ENCODE measurements at places on chromosomes 7 and 10.
A peak's percentile ranks its signal among the peaks of the same experiment; 100 is the strongest.

GRCh38 chr7:121323515-121324302 is 5.1 kb upstream of the WNT16 start:
- H3K4me3 ChIP-seq = no peak overlapping the region
- peaks cover 11% of the 10 kb centered on the region for H3K4me1 ChIP-seq
- DNase-seq = no peak
- peaks cover 8% of the 10 kb centered on the region for H3K36me3 ChIP-seq

DNA sequence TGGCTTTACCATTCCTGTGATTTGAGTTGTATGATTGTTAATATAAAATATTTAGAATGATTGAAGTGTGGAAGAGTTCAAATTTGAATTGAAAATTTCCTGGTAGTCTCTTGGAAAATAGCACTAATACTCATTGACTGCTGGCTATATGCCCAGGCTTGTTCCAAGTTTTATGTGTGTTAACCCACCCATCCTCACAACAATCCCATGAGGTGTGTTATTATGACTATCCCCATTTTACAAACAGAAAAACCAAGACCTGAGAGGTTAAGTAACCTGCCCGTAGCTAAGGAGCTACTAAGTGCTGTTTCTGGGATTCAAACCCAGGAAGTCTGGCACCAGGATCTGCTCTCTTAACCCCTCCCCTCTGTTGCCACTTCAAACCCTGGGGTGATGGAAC is 213.9 kb downstream of the CREB5 start:
- DNase-seq = no peak
- H3K27me3 ChIP-seq = peaks cover 13% of the 10 kb centered on the region
- H3K27ac ChIP-seq = no peak overlapping the region
- H3K4me1 ChIP-seq = no peaks in the 10 kb centered on the region
- no peak overlapping the region for H3K4me3 ChIP-seq

DNA sequence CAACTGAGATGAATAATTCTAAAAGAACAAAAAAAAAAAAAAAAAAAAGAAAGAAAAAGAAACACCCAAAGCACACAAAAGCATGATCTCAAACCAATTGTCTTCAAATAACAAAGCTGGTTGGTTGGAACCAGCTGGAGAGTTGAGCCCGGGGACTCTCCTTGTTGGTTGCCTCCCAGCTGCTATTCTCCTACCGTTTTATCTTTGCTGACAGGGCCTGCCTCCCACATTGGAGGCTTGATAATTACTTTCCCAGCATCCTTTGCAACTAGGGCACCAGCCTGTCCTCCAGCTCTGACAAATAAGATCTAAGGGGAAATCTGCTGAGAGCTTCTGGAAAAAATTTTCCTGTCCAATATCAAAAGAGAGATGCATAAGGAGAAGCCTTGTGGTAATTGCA is 6.8 kb downstream of the PON1 start:
- no peaks in the 10 kb centered on the region for H3K27me3 ChIP-seq
- H3K27ac ChIP-seq = no peak overlapping the region
- no peaks in the 10 kb centered on the region for H3K4me1 ChIP-seq
- no peaks in the 10 kb centered on the region for H3K36me3 ChIP-seq
- DNase-seq = no peak

- peaks cover 2% of the 10 kb centered on the region for H3K27me3 ChIP-seq
- no peak for DNase-seq
- H3K4me3 ChIP-seq = no peak overlapping the region
- no peaks in the 10 kb centered on the region for H3K36me3 ChIP-seq
- H3K27ac ChIP-seq = no peak overlapping the region
- H3K4me1 ChIP-seq = peaks cover 8% of the 10 kb centered on the region
Observed at GRCh38 chr7:134855442-134855841, 76.0 kb downstream of the CALD1 start.

DNA sequence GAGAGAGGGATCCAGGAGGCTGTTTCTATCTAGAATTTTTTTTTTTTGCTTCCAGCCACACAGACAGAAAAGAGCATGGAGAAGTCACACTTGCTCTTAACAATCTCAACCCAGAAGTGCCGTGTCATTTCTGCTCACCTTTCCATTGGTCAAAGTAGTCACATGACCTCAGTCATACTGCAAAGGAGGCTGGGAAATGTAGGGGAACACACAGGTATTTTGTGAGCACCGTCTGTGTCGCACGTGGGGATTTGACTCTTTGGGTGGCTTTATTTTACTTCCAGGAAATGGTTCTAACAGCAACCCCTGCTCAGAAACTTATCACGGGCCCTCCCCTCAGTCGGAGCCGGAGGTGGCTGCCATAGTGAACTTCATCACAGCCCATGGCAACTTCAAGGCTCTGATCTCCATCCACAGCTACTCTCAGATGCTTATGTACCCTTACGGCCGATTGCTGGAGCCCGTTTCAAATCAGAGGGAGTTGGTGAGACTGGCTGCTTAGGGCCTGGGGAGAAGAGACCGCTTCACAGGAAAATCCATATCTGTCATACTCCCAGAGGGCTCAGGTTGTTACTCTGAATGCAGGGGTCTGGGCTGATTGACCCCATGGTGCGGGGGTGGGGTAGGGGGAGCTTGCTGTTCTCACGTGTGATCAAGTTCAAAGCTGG is 13.1 kb upstream of the CPA1 start:
- H3K4me3 ChIP-seq = no peak overlapping the region
- no peaks in the 10 kb centered on the region for H3K36me3 ChIP-seq
- H3K4me1 ChIP-seq = no peaks in the 10 kb centered on the region
- H3K27me3 ChIP-seq = no peaks in the 10 kb centered on the region
- DNase-seq = no peak
- no peak overlapping the region for H3K27ac ChIP-seq

GRCh38 chr7:24715661-24716479 is 41.4 kb downstream of the GSDME start:
- H3K4me1 ChIP-seq = peaks cover 65% of the 10 kb centered on the region
- peak overlapping the region; percentile 61 for H3K27ac ChIP-seq
- H3K4me3 ChIP-seq = peak overlapping the region; percentile 64
- no peaks in the 10 kb centered on the region for H3K27me3 ChIP-seq

- no peaks in the 10 kb centered on the region for H3K27me3 ChIP-seq
- H3K4me1 ChIP-seq = peaks cover 7% of the 10 kb centered on the region
- no peak overlapping the region for H3K4me3 ChIP-seq
- no peaks in the 10 kb centered on the region for H3K36me3 ChIP-seq
- no peak for DNase-seq
- no peak overlapping the region for H3K27ac ChIP-seq
Observed at GRCh38 chr10:3660753-3661152, 124.3 kb downstream of the KLF6 start.

DNA sequence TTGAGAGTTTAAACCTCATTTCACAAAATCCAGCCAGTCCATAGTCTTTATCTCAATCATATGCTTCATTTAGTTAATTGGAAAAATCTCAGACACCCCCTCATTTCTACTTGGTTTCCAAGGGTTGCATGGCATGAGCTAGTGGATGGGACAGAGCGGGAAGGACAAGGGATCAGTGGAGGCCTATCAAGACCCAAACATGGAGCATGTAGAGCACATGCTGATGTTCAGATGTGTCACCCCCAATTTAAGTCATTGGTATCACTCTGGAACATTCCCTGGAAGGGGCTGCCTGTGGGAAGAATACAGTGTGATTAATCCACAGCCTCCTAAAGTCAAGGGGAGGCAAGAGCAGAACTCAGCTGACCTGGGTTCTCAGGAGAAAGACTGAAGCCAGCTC is 2.3 kb downstream of the C10orf71 start:
- H3K27me3 ChIP-seq = no peaks in the 10 kb centered on the region
- H3K36me3 ChIP-seq = no peaks in the 10 kb centered on the region
- no peak for DNase-seq
- H3K27ac ChIP-seq = no peak overlapping the region
- H3K4me1 ChIP-seq = peaks cover 23% of the 10 kb centered on the region

DNA sequence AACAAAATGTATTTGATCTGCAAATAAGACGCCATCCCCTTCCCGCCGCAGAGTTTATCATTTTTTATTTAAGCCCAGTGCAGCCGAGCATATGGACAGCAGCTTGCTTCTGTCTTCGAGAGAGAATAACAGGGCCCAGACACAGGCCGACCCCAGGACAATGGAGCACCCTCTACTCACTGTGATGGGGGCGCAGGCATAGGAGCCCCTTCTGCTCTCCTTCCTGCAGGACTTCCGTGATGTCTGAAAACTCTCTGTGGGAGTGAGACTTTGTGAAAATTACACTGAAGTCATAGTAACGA is 134.8 kb downstream of the OAT start:
- no peak for DNase-seq
- no peak overlapping the region for H3K4me3 ChIP-seq
- no peaks in the 10 kb centered on the region for H3K36me3 ChIP-seq
- peaks cover 3% of the 10 kb centered on the region for H3K27me3 ChIP-seq
- H3K27ac ChIP-seq = no peak overlapping the region

DNA sequence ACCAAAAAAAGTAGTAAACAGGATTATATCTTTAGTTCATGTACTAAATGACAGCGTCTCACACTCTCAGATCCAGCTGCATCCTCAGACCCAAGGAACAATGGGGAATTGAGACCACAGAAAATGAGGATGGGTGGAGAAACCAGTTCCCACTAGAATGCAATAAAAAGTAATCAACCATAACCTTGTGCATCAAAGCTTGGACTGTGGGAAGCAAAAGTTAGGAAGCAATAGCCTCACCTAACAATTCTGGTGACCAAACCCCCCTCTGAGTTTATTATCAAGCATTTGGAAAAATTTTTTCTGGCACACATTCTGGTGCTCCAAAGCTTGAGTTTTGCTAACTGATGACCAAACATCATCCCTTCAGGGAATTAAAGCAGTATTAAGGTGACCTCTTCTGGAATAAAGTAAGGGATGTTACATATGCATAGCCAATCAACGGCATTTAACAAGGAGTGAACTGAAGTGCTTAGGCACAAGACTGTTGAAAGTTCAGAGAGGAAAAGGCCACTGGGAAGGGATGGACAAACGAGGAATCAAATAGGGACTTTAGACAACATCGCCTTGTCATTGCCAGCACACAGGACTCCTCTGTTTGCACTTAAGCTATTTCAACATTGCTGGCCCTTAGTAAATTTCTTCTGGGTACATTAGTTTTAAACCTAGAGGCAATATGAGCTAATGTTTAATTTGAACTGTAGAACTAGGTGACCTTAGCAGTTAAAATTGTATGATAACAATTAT is 1.2 kb upstream of the MAT1A start:
- H3K27ac ChIP-seq = no peak overlapping the region
- no peaks in the 10 kb centered on the region for H3K36me3 ChIP-seq
- peaks cover 14% of the 10 kb centered on the region for H3K27me3 ChIP-seq
- H3K4me3 ChIP-seq = no peak overlapping the region
- DNase-seq = no peak

GRCh38 chr10:86971232-86971991 is 3.1 kb downstream of the ADIRF start:
- H3K36me3 ChIP-seq = no peaks in the 10 kb centered on the region
- peaks cover 26% of the 10 kb centered on the region for H3K4me1 ChIP-seq

- H3K27me3 ChIP-seq = no peaks in the 10 kb centered on the region
- peak overlapping the region; percentile 90 for H3K4me3 ChIP-seq
- peak; percentile 69 for DNase-seq
Observed at GRCh38 chr10:11684717-11685645, 57.2 kb upstream of the ECHDC3 start.

- peaks cover 75% of the 10 kb centered on the region for H3K4me1 ChIP-seq
- no peak for DNase-seq
- H3K27ac ChIP-seq = peak overlapping the region; percentile 91
- peak overlapping the region; percentile 98 for H3K4me3 ChIP-seq
- no peaks in the 10 kb centered on the region for H3K27me3 ChIP-seq
- H3K36me3 ChIP-seq = peaks cover 32% of the 10 kb centered on the region
Observed at GRCh38 chr7:77797734-77798393, 370 bp downstream of the TMEM60 start.

DNA sequence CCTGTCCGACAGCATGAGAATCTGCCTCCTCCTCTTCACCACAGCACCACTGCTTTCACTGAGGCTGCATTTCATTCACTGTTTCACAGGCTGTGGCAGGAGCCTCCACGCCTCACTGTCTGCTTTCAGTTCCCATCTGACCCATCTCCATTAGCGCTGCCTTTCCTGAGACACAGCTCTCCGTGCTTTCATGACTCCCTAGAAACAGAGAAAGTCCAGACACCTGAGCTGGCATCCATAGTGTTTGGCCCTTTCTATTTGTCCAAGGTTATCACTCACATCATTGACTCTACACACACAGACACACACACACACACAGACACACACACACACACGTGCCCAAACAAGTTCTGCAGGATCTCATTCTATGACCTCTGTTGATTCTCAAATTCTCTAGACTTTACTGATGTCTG is 5.2 kb downstream of the LGI1 start:
- no peak overlapping the region for H3K4me3 ChIP-seq
- no peak for DNase-seq
- H3K4me1 ChIP-seq = peaks cover 2% of the 10 kb centered on the region
- no peaks in the 10 kb centered on the region for H3K36me3 ChIP-seq
- H3K27me3 ChIP-seq = peaks cover 38% of the 10 kb centered on the region
- no peak overlapping the region for H3K27ac ChIP-seq

DNA sequence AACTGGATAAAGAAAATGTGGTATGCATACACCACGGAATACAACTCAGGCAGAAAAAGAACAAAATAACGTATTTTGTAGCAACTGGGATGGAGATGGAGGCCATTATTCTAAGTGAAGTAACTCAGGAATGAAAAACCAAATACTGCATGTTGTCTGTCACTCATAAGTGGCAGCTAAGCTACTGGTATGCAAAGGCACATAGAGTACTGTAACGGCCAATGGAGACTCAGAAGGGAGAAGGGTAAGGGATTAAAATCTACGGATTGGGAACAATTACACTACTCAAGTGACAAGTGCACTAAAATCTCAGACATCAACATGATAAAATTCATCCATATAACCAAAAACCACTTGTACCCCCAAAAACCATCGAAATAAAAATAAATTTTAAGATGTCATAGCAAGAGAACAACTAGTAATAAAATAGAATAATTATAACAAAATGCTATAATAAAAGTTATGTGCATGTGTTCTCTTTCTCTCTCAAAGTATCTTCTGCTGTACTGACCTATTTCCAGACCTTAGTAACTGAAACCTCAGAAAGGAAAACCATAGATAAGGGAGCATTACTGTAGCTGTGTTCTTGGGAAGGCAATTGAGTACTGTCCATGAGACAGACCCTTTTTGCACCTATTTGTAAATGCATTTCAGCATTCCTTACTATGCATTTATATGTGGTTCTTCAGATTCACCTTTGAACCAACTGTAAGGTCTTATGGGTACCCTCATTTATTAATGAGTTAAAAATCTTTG is 6.7 kb upstream of the NEBL start:
- no peak for DNase-seq
- no peak overlapping the region for H3K27ac ChIP-seq
- no peaks in the 10 kb centered on the region for H3K4me1 ChIP-seq
- no peaks in the 10 kb centered on the region for H3K36me3 ChIP-seq

- DNase-seq = no peak
- no peaks in the 10 kb centered on the region for H3K27me3 ChIP-seq
- H3K4me3 ChIP-seq = no peak overlapping the region
- H3K36me3 ChIP-seq = no peaks in the 10 kb centered on the region
- H3K27ac ChIP-seq = no peak overlapping the region
Observed at GRCh38 chr10:122221958-122222357, 49.1 kb upstream of the BTBD16 start.

DNA sequence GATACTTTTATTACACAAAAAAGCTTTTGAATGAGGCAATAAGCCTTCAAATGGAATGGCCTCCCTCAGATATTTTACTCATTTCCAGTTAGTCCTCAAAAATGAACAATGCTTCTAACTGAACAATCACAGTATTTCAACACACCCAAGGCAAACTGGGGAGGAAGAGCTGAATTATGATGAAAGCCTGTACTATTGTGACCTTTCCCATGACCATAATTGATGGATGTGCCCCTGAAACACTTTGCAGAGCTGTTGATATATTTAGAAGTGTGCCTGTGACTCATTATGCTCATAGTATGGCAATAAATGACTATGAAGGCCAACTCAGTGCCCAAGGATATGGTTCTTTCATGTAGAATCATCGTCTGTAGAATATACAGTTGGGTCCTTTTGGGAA is 248.1 kb downstream of the AHR start:
- H3K27ac ChIP-seq = no peak overlapping the region
- H3K27me3 ChIP-seq = no peaks in the 10 kb centered on the region
- H3K4me3 ChIP-seq = no peak overlapping the region
